ENCODE measurements at places on chromosomes 13 and 19.

GRCh38 chr13:94859278-94859691 lies 146.9 kb upstream of the SOX21 start:
- DNase-seq = no peak

- no peak for DNase-seq
Observed at GRCh38 chr13:113882716-113883115, 18.8 kb upstream of the GAS6 start.

DNA sequence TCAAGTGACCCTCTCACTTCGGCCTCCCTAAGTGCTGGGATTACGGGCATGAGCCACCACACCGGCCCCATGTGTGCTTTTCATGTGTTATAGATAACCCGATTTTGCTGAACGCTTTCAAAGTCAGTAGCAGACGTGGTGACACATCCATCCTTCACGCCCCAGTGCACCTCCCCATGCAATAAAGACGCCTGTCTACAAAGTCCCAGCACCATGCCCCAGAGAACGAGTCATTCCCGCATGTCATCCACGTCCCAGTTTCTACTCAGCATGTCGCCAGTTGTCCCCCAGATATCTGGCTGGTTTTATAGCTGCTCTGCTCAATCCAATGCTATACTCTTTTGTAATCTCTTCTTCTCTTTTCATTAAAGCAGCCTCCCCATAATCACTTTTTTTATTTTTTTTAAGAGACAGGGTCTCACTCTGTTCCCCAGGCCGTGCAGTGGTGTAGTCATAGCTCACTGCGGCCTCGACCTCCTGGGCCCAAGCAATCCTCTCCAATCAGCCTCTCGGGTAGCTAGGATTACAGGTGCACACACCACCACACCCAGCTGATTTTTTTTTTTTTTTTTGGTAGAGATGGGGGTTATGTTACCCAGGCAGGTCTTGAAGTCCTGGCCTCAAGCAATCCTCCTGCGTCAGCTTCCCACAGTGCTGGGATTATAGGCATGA lies 42.5 kb downstream of the DNM2 start:
- no peak for DNase-seq

- DNase-seq = no peak
Observed at GRCh38 chr19:5686326-5686646, 3.8 kb upstream of the RPL36 start.

- DNase-seq = no peak
Observed at GRCh38 chr13:52878831-52879230, 30.4 kb upstream of the PCDH8 start.

Measured in stimulated activated CD4-positive, alpha-beta T cell treated with anti-CD3 and anti-CD28 coated beads, TNF-alpha, amount 100 ng/mL, for 48 hours (primary cell).